HCT116 (cell line): ENCODE measurements at places on chromosomes 7 and 10. TPM values are rescaled to one million over a fixed set of nuclear protein-coding genes. Genes with fewer than 3 reads are reported as not detected.

DNA sequence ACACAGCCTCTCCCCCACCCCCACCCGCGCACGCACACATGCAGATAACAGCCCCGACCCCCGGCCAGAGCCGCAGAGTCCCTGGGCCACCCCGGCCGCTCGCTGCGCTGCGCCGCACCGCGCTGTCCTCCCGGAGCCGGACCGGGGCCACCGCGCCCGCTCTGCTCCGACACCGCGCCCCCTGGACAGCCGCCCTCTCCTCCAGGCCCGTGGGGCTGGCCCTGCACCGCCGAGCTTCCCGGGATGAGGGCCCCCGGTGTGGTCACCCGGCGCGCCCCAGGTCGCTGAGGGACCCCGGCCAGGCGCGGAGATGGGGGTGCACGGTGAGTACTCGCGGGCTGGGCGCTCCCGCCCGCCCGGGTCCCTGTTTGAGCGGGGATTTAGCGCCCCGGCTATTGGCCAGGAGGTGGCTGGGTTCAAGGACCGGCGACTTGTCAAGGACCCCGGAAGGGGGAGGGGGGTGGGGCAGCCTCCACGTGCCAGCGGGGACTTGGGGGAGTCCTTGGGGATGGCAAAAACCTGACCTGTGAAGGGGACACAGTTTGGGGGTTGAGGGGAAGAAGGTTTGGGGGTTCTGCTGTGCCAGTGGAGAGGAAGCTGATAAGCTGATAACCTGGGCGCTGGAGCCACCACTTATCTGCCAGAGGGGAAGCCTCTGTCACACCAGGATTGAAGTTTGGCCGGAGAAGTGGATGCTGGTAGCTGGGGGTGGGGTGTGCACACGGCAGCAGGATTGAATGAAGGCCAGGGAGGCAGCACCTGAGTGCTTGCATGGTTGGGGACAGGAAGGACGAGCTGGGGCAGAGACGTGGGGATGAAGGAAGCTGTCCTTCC lies 620 bp downstream of the EPO start:
- no peaks in the 10 kb centered on the region for H3K36me3 ChIP-seq
- peaks cover 4% of the 10 kb centered on the region; the same call in 1 of the 2 replicates for H3K4me1 ChIP-seq
- no peak for DNase-seq

- DNase-seq: no peak
- no peak overlapping the region for H3K4me3 ChIP-seq
- no peaks in the 10 kb centered on the region for H3K36me3 ChIP-seq
Measured at GRCh38 chr10:60139290-60139689, 232.9 kb upstream of the CCDC6 start.

DNA sequence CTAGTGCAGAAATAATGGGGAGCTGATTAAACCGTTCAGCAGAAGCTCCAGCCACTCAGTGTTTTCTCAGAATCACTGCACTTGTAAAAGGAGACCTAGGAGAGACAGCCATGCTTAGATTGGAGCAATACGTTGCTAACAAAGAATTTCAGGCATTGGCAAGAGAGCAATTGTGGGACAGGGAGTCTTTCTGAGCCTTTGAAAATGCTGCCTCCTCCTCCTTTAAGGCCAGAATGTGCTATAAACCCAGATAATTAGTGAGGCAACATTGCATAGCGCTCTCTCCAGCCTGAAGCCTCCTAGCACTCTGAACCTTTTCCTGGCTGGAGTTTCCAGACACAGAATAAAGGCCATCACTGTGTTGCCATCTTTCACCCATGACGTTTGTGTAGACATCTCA lies 18.5 kb upstream of the PTPRN2 start:
- H3K4me1 ChIP-seq: no peaks in the 10 kb centered on the region
- H3K36me3 ChIP-seq: no peaks in the 10 kb centered on the region; the same call in 1 of the 2 replicates
- H3K4me3 ChIP-seq: no peak overlapping the region

GRCh38 chr10:69716711-69717560 lies 84.8 kb upstream of the COL13A1 start:
- peak; percentile 51 for DNase-seq
- H3K4me1 ChIP-seq: no peaks in the 10 kb centered on the region; the same call in 1 of the 2 replicates
- no peaks in the 10 kb centered on the region for H3K36me3 ChIP-seq
- no peak overlapping the region for H3K4me3 ChIP-seq

GRCh38 chr7:11021468-11021867 lies 47.8 kb downstream of the PHF14 start:
- DNase-seq: no peak
- H3K4me1 ChIP-seq: no peaks in the 10 kb centered on the region
- no peaks in the 10 kb centered on the region for H3K36me3 ChIP-seq
- no peak overlapping the region for H3K27ac ChIP-seq

GRCh38 chr10:132382231-132382922 lies 14.6 kb upstream of the PWWP2B start:
- H3K27me3 ChIP-seq: no peaks in the 10 kb centered on the region
- no peaks in the 10 kb centered on the region for H3K36me3 ChIP-seq
- no peak overlapping the region for H3K4me3 ChIP-seq
- H3K27ac ChIP-seq: no peak overlapping the region
- H3K4me1 ChIP-seq: no peaks in the 10 kb centered on the region

DNA sequence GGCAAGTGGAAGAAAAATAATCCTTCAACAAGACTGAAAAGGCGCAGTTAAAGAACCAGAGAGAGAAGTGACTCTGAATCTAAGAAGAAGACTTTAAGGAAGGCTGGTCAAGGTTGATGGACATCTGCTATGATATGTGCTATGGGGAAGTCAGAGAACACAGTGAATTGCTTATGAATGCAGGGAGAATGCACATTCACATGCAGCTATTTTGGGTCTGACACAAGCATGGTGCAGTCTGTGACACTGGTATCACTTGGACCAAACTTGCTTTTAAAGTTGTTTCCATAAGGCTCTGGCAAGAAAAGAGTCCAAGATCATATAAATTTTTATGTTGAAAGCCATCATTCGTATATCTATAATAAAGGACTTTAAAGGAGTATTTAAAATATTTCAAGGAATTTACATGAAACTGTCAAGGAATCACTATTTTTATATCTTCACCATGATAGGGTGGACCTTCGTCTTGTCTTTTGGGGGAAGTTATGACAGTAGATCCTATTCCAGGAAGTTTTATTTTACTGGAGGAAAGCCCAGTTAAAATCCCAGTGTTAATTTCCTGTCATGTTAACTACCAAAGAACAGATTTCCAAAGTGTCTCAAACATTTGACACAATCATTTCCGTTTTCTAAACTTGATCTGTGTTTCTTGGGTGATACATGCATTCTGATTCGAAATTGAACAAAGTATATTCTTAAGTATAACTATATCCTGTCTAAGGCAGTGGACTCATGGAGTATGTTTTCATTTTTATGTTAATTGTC lies 239.6 kb downstream of the SDK1 start:
- no peaks in the 10 kb centered on the region for H3K36me3 ChIP-seq
- no peak overlapping the region for H3K4me3 ChIP-seq
- H3K27me3 ChIP-seq: no peaks in the 10 kb centered on the region; the same call in none of the 2 replicates
- H3K27ac ChIP-seq: no peak overlapping the region

- peak within 1 kb of the TSS; percentile 75 for H3K27ac ChIP-seq
- H3K27me3 ChIP-seq: no peaks in the 10 kb centered on the region
- peak within 1 kb of the TSS; percentile 92 for H3K4me3 ChIP-seq
Measured at GRCh38 chr7:87219545-87220025, at the start of gene TMEM243. TMEM243 (minus strand) TSS chr7:87219732; CDS start chr7:87219503, 229 bp downstream.

DNA sequence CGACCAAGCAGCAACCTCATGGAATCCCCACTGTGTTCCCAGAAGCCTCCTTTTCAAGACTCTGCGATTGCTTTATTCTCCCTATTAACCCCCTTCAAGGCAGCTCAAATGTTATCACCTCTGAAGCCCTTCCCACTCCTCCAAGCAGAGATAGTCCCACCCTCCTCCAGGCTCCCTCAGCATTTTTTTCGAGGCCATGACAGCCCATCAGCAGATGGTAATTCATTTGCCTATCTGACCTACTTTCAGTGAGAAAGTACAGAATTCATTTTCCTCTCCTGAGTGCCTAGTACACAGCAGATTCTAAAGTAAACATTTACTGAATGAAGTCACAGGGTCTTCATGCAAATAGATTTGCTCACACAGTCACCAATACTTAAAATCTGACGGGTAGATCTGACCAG lies 47.8 kb downstream of the HERPUD2 start:
- no peaks in the 10 kb centered on the region for H3K27me3 ChIP-seq
- H3K4me1 ChIP-seq: no peaks in the 10 kb centered on the region
- DNase-seq: no peak
- no peak overlapping the region for H3K4me3 ChIP-seq

DNA sequence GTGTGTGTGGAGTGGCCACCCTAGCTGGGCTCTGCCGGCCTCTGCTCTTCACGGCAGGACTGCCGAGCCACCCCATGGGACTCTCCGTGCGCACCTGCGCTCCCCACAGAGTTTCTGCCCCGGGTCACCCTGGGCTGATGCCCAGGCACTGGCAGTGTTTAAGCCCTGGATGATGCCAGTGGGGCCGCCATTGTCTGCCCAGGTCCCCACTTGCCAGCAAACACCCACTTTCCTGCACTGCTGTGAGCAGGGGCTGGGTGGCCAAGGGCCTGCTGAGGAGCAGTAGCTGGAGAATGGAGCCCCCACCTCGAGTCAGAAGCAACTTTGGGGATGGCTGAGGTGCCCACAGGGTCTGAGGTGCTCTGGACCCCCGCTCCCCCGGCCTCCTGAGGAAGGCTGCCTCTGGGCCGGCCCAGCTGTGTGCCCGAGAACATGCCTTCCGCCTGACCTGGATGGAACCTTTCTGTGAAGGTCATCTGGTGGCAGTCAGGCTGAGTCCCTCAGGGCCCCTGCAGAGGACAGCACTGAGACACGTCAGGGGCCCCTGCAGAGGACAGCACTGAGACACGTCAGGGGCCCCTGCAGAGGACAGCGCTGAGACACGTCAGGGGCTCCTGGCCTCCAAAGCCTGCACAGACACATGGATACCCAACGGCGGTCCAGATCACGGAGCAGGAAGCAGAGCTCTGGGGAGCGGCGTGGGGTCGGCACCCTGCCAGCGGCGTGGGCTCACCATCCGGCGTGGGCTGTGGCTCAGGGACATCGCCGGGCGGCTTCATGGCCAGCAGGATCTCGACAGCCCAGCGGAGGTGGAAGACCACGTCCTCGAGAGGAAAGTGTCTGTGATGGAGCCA lies 62.0 kb downstream of the CFAP46 start:
- no peaks in the 10 kb centered on the region for H3K36me3 ChIP-seq
- no peak overlapping the region for H3K4me3 ChIP-seq
- H3K27me3 ChIP-seq: no peaks in the 10 kb centered on the region
- DNase-seq: no peak

DNA sequence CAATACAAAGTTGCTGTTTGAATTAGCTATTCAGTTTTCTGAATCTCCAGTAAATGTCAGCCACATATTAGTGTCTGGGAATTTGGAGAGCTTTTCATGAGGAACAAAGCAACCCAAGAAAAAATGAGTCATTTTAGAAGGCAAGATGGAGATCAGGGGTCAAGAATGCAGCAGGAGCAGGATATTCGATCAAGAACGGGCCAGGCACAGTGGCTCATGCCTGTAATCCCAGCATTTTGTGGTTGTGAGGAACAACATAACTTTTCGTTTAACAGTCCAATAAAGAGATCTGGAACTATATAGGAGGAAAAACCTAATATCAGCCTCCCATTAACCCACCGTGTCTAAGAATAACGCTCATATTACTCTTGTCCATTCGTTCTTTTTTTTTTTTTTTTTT lies 600.5 kb downstream of the MAGI2 start:
- no peaks in the 10 kb centered on the region for H3K27me3 ChIP-seq
- H3K4me1 ChIP-seq: no peaks in the 10 kb centered on the region
- no peak overlapping the region for H3K27ac ChIP-seq
- no peak for DNase-seq

Gene ACBD7
- total RNA-seq: 3.3 TPM

Gene TAS2R5
- 1.7 TPM for total RNA-seq

Gene MSS51
- total RNA-seq: 1.7 TPM

Gene CHAT
- total RNA-seq: not detected

Gene ANKRD30A
- total RNA-seq: not detected

Gene FGL2
- not detected for total RNA-seq
